Fibroblast of mammary gland (primary cell): ENCODE measurements at places on chromosomes 16 and 17.
A peak's percentile ranks its signal among the peaks of the same experiment; 100 is the strongest.

GRCh38 chr17:76198702-76199101, 41.6 kb downstream of the RNF157 start:
- DNase-seq: no peak

- no peak for DNase-seq
Measured at GRCh38 chr17:70810609-70811008, 641.3 kb downstream of the KCNJ2 start.

DNA sequence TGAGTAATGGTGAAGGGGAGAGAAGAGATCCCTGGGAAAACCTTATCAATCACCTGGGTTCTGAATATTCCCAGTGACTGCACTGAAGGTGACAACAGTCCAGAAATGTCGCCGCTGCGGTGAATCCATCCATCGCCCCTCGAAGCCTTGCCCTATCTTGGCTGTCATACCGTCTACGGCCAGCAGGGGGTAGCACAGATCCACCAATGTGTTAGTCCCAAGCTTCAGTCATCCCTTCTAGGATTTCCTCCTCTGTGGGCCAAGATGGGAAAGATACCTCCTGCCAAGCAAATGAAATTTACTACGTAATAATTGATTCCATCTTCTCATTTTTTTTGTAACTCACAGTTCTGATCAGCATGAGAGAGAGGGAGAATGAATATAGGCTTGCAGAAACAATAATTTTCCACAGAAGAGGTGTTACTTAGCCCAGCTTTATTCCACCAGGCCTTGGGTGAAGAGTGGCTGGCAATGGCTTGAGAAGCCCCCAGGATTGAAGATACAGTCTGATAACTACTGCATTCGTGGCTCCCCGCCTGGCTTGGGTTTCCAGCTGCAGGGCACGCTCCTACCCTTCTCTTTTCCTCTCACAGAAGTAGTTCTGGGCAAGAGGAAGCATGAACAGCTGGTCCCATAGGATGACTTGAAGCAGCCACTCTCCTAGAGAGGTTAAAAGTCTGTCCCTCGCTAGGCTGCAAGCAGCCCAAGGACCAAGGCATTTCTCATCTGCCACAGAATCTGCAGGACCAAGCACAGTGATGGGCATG, 2.6 kb upstream of the FMNL1 start:
- DNase-seq: peak; percentile 89

- DNase-seq: no peak
Measured at GRCh38 chr17:53148058-53148457, 674.7 kb upstream of the KIF2B start.

DNA sequence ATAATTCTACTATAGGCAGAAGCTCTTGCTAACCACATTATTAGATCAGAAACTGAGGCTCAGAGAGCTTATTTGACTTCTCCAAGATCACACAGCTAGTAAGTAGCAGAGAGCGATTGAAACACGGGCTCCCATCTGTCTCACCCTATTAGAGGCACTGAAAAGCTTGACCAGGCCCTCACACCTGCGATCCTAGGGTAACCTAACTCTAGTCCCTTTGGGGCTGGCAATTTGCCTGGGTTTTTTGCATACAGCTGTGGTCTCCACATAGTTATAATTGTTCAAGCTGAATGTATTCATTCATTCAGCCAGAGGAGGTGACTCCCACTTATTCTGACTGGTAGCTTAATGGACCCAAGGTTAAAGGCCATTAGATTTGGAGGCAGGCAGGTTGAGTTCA, 121.2 kb downstream of the ANKFN1 start:
- DNase-seq: no peak

DNA sequence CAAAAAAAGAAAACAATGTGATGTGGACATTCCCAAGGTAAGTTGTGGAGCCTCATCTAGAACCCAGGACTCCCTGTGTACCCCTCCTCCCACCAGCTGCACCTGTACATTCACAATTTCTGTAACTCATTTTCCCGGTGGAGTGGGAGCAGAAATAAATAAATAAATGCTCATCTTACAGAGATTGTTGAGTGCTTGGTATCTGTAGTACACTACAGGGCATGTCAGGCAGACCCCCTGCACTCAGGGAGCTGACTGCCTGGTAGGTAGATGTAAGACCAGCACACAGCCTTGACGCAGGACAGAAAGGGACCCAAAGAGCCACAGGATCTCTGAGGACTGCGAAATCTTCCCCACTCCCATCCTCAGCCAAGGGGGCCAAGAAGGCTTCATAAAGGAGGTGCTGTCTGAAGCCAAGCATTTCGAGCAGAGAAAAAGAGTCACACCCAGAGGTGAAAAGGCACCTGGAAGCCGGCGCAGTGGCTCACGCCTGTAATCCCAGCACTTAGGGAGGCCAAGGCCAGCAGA, 6.5 kb downstream of the EIF1 start:
- no peak for DNase-seq

DNA sequence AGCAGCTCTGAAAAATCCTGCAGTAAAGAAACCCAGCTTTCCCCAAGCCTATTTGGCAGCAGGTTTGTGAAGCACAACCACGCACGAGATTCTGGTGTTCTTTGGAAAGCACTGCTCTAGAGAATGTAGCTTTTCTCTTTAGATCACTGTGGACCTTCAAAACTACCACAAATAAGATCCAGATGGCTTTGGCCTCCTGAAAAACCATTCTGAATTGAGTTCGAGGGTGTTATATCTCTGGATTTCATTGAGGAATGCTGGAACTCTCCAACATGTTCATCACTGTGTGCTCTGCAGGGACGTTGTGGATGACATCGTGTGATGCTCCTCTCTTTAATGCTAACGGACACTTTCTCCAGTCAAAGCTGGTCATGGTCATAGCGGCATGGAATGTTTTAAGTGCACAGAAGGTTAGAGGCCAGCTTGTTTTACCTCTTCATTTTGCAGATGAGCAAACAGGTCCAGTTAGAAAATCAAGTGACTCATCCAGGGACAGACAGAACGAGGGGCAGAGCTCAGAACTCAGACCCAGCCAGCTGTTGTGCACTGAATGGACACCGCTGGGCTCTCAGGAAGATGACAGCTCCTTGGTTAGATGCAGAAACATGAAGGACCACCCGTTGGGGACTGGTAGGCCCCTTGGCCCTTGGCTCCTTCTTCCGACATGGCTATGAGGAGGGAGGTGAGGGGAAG, 37.2 kb downstream of the CCDC42 start:
- peak; percentile 10 for DNase-seq

DNA sequence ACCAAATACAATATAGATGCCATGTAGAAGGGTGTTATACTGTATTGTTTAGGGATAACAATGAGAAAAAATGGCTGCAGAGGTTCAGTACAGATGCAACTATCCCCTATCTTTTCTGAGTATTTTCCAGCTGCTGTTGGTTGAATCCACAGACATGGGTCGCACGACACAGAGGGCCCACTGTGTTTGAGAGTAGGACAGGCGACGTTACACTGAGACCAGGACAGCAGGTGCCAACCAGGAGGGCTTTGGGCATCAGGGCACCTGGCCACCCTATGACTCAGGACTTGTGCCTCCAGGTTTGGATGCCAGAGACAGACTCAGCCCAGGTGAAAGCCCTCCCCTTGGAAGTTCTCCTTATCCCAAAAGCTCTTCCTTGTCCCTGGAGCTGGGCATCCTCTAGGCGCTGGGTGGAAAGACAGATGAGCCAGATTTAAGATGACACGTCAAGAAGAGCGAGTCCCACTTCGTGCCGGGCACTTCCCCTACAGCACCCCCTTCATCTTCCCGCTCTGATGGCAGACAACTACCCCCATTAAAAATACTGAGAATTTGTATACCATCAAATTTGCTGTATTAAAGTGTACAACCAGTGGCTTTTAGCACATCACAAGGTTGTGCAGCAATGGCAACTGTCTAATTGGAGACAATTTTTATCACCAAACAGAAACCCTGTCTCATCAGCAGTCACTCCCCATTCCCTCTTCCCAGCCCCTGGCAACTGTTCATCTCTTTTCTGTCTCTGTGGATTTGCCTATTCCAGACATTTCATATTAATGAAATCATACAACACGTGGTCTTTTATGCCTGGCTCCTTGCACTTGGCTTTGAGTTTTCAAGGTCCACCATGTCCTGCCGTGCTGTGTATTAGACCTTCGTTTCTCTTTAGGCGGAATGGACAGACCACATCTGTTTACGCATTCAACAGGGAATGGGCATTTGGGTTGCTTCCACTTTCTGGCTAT, 30.6 kb downstream of the TNFRSF13B start:
- DNase-seq: peak; percentile 7

GRCh38 chr16:27579087-27579980, 29.4 kb downstream of the KATNIP start:
- peak; percentile 25 for DNase-seq

DNA sequence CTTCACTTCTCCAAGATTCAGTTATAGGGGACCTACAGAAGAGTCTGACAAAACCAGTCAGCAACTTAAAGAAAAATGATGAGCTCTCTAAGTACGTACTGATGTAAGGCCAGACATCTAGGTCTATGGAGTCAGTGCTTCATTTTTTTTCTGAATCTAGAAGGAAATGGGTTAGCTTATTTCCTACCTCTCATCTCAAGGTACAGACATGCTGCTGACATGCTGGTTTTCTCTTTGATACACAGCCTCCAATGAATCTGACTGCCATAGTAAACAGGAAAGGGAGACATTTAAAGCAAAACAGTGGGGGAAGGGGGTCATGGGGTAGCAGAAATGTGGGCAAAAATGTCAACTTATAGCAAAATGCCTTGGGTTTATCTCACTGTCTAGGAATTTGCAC, 16.4 kb downstream of the CDR2 start:
- no peak for DNase-seq
